CD4-positive, alpha-beta T cell (primary cell): ENCODE measurements at places on chromosomes 16 and 17. TPM values are rescaled to one million over a fixed set of nuclear protein-coding genes. Genes with fewer than 3 reads are reported as not detected.

Gene MT1M
- not detected for total RNA-seq

Gene ERI2
- 0.25 TPM for total RNA-seq

Gene SPATA22
- total RNA-seq, result 0.80 TPM

Gene ARHGAP27
- total RNA-seq, result 33.3 TPM

Gene SPEM3
- total RNA-seq, result not detected

Gene ZNF768
- total RNA-seq, result 4.1 TPM

- H3K27me3 ChIP-seq, result no peaks in the 10 kb centered on the region
- no peak for DNase-seq
- H3K27ac ChIP-seq, result no peak overlapping the region
- H3K4me1 ChIP-seq, result no peaks in the 10 kb centered on the region
- no peak overlapping the region for H3K4me3 ChIP-seq
Observed at GRCh38 chr16:55357241-55357640, 33.2 kb downstream of the IRX6 start.

DNA sequence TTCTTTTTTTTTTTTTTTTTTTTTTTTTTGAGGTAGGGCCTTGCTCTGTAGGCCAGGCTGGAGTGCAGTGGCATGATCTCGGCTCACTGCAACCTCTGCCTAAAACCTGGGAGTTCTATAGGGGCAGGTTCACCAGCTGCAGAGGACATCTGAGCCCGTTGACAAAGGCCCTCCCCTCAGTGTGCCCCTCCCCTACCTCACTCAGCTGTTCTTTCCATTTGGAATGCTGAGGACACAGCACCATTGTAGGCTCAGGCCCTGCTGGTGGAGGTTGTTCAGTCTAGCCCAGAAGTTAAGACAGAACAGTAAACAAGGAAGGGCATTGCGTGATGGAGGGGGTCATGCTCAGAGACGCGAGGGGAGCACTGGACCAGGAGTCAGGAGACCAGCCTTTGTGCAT lies 21.8 kb upstream of the KIF19 start:
- H3K27ac ChIP-seq, result no peak overlapping the region
- no peaks in the 10 kb centered on the region for H3K27me3 ChIP-seq
- H3K4me1 ChIP-seq, result peaks cover 13% of the 10 kb centered on the region
- DNase-seq, result no peak

- H3K27ac ChIP-seq, result no peak overlapping the region
- H3K4me1 ChIP-seq, result peaks cover 5% of the 10 kb centered on the region
- H3K4me3 ChIP-seq, result no peak overlapping the region
- H3K27me3 ChIP-seq, result no peaks in the 10 kb centered on the region
- peak; percentile 31 for DNase-seq
Observed at GRCh38 chr17:66727634-66728570, 107.0 kb upstream of the CACNG5 start.

DNA sequence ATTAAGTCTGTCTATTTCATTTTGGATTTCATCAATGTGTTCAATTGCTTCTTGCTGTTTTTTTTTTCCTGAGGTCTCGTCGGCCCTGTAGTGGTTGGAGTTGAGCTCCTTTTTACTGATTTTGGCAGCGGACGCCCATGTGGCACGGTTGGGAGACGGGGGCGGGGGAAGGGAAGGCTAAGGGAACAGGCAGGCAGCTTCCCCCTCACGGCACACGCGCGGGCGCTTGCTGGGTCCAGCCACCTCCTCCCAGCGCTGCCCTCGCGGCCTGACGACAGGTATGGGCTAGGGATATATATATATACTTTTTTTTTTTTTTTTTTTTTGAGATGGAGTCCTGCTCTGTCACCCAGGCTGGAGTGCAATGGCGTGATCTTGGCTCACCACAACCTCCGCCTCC lies 11.4 kb downstream of the HSF5 start:
- no peak overlapping the region for H3K27ac ChIP-seq
- H3K4me1 ChIP-seq, result no peaks in the 10 kb centered on the region
- no peaks in the 10 kb centered on the region for H3K27me3 ChIP-seq
- peaks cover 5% of the 10 kb centered on the region for H3K36me3 ChIP-seq

DNA sequence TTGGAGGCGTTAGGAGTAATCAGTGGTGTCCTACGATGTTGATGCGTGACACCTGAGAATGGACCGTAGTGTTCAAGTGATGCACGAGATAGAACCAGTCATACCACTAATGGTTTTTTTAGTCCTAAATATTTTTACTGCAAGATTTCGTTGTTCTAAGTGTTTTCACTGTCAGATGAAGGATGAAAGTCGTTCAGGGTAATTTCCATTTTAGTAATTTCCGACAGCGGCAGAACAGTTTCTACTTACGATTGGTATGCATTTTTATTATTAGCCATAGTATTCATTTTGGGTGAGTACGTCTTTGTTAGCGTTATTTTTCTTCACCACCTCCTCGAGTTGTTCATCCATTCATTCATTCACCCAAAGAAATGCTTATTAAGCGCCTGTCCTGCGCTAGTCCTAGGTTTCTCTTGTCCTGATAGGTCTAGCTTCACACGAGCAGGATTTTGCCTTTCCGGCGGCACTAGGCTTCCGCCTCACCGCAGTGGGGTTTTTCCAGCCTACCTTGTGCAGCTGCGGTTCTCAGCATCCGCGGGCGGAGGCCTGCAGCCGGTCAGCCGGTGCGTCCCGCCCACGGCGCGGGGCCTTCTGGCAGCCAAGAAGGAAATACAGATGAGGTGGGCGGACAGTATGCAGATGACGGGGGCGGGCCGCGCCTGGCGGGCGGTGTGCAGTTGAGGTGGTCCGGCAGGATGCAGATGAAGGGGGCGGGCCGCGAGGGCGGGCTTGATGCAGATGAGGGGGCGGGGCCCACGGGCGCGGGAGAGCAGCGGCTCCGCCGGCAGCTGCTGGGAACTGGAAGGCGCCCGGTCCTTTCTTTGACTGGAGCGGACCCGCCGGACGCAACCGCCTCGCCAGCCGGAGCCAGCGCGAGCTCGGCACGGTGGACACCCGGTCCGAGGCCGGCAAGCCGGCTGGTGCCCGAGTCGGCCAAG lies 146.4 kb downstream of the SPECC1 start:
- H3K27ac ChIP-seq, result peak overlapping the region; percentile 56
- DNase-seq, result peak; percentile 87
- no peaks in the 10 kb centered on the region for H3K27me3 ChIP-seq
- H3K36me3 ChIP-seq, result no peaks in the 10 kb centered on the region
- peak overlapping the region; percentile 59 for H3K4me3 ChIP-seq
- H3K4me1 ChIP-seq, result peaks cover 18% of the 10 kb centered on the region

DNA sequence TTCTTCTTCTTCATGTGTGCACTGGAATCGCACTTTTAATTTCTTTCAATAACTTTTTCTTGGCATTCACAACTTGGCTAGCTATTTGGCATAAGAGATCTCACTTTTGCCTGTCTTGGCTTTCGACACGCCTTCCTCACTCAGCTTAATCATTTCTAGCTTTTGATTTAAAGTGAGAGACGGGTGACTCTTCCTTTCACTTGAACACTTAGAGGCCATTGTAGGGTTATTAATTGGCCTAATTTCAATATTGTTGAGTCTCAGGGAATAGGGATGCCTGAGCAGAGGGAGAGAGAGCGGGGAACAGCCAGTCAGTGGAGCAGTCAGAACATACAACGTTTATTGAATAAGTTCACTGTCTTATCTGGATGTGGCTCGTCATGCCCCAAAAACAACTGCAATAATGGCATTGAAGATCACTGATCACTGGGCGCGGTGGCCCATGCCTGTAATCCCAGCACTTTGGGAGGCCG lies 200.3 kb downstream of the SEC14L1 start:
- no peaks in the 10 kb centered on the region for H3K36me3 ChIP-seq
- no peaks in the 10 kb centered on the region for H3K27me3 ChIP-seq
- peaks cover 73% of the 10 kb centered on the region for H3K4me1 ChIP-seq
- no peak for DNase-seq

GRCh38 chr17:28536532-28537218 lies 15.7 kb downstream of the UNC119 start:
- no peaks in the 10 kb centered on the region for H3K4me1 ChIP-seq
- H3K27me3 ChIP-seq, result no peaks in the 10 kb centered on the region
- H3K27ac ChIP-seq, result no peak overlapping the region
- H3K36me3 ChIP-seq, result no peaks in the 10 kb centered on the region
- DNase-seq, result no peak
- no peak overlapping the region for H3K4me3 ChIP-seq

GRCh38 chr17:42675965-42676423 lies 800 bp downstream of the PLEKHH3 start:
- peaks cover 79% of the 10 kb centered on the region for H3K4me1 ChIP-seq
- H3K27ac ChIP-seq, result no peak overlapping the region
- H3K36me3 ChIP-seq, result no peaks in the 10 kb centered on the region
- peaks cover 61% of the 10 kb centered on the region for H3K27me3 ChIP-seq
- DNase-seq, result no peak

GRCh38 chr17:36632916-36633771 lies 31.8 kb downstream of the MRM1 start:
- no peak for DNase-seq
- H3K4me3 ChIP-seq, result no peak overlapping the region
- no peaks in the 10 kb centered on the region for H3K4me1 ChIP-seq
- peaks cover 4% of the 10 kb centered on the region for H3K27me3 ChIP-seq
- no peaks in the 10 kb centered on the region for H3K36me3 ChIP-seq

- H3K36me3 ChIP-seq, result peaks cover 10% of the 10 kb centered on the region
- H3K4me1 ChIP-seq, result peaks cover 41% of the 10 kb centered on the region
- DNase-seq, result no peak
- H3K27ac ChIP-seq, result no peak overlapping the region
- H3K4me3 ChIP-seq, result no peak overlapping the region
- H3K27me3 ChIP-seq, result no peaks in the 10 kb centered on the region
Observed at GRCh38 chr16:88482630-88483391, 29.7 kb downstream of the ZFPM1 start.

- peaks cover 80% of the 10 kb centered on the region for H3K27me3 ChIP-seq
- no peak for DNase-seq
- no peak overlapping the region for H3K4me3 ChIP-seq
- no peaks in the 10 kb centered on the region for H3K36me3 ChIP-seq
- H3K4me1 ChIP-seq, result peaks cover 28% of the 10 kb centered on the region
Observed at GRCh38 chr17:74856112-74856511, 3.6 kb downstream of the GRIN2C start.

DNA sequence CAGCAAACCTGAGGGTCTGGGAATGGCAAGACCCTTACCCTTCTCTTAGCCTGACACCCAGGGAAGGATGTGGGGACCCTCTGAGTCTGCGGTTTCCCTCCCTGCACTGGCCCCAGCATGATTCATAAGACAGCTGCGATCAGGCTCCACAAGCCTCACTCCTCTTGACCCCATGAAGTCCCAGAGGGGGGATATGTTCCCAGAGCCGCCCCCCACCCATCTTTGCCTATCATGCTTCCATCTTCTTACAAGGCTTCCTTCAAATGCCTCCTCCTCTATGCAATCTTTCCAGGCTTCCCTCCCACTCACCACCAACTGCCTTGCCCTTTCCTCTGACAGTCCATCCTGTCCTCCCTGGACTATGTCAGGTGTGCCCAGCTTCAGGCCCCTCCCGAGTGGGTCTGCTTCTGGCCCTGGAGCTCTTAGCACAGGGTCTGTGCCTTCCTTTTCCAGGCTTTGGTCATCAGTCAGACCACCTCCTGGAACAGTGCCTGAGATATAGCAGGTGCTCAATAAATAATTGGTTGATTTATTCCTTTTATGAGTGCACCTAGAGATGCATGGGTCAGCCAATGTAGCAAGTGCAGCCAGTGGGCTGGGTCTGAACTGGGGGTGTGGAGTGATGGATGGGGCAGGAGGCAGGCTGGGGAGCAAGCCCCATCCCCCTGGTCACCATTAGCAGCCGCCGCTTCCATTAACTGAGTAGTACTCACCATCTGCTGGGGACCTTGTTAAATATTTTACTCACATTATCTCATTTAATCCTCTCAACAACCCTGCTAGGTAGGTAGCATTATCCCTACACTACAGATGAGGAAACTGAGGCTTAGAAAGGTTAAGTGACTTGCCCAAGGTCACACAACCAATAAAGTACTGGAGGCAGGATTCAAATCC lies 8.4 kb downstream of the DLX3 start:
- H3K36me3 ChIP-seq, result no peaks in the 10 kb centered on the region
- DNase-seq, result no peak
- H3K27ac ChIP-seq, result no peak overlapping the region
- H3K4me1 ChIP-seq, result peaks cover 2% of the 10 kb centered on the region
- H3K4me3 ChIP-seq, result no peak overlapping the region
- peaks cover 41% of the 10 kb centered on the region for H3K27me3 ChIP-seq
